ENCODE measurements at places on chromosomes 11 and 22. TPM values are rescaled to one million over a fixed set of nuclear protein-coding genes. Genes with fewer than 3 reads are reported as not detected.

SAA2 gene
- 19.0 TPM for total RNA-seq

P4HA3 gene
- 0.20 TPM for total RNA-seq

CHADL gene
- total RNA-seq, result 3.9 TPM

TTC28 gene
- 5.5 TPM for total RNA-seq

GLYAT gene
- total RNA-seq, result not detected

SCGB1C1 gene
- total RNA-seq, result not detected

PTDSS2 gene
- total RNA-seq, result 12.0 TPM

OR52M1 gene
- total RNA-seq, result not detected

SERHL2 gene
- 2.8 TPM for total RNA-seq

DCDC1 gene
- total RNA-seq, result not detected

OR52I1 gene
- not detected for total RNA-seq

GGTLC2 gene
- not detected for total RNA-seq

DDIAS gene
- 8.9 TPM for total RNA-seq

DDI1 gene
- not detected for total RNA-seq

ADM2 gene
- 11.7 TPM for total RNA-seq

OR52I2 gene
- not detected for total RNA-seq

P2RY6 gene
- total RNA-seq, result 1.0 TPM

KCNQ1OT1 gene
- total RNA-seq, result 0.60 TPM

PRDM10 gene
- total RNA-seq, result 10.0 TPM

ART1 gene
- total RNA-seq, result not detected

Measured in esophagus mucosa (tissue), 1 donor.